Nephron progenitor cell (in vitro differentiated cells): ENCODE measurements at places on chromosomes 7 and 10.

- DNase-seq = no peak
These were observed 1.8 kb upstream of the ZDHHC4 start for GRCh38 chr7:6575281-6576023.

DNA sequence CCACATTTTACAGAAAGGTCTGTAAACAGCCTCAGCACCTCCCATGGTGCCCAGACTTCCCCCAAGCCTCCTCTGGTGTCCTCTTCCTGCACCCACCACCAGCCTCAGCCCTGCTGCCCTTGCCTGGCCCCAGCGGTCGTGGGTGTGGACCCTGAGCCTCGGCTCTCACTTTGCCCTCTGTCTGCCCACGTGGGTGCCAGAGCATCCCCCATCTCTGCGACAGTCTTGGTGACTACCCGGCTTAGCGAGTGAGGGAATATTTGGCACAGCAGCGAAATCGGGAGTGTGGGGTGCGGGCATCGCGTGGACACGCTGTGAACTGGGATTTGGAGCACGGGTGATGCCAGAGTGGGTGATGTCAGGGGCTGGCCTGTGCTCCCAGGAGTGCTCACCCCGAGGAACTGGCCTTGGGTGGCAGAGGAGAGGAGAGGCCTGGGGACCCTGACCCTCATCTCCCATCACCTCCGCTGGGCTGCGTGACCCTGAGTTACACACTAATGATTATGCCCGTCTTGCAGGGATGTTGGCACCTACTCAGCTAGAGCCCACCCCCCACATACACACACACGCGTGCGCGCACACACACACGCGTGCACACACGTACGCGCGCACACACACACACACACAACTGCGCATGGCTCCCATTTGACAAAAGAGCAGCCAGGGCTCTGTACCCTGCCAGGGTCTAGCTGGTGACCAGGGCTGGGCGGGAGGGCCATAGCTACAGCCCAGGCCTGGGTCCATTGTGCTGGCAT is 8.7 kb downstream of the ELFN1 start:
- DNase-seq = no peak

- DNase-seq = no peak
These were observed 179.6 kb downstream of the CELF2 start for GRCh38 chr10:11197266-11197712.

- no peak for DNase-seq
These were observed 6.4 kb upstream of the HKDC1 start for GRCh38 chr10:69213591-69214311.

- no peak for DNase-seq
These were observed 96.6 kb upstream of the NPTX2 start for GRCh38 chr7:98520356-98520951.

GRCh38 chr7:143965280-143965679 is 10.6 kb downstream of the OR2F1 start:
- no peak for DNase-seq

- DNase-seq = no peak
These were observed 79.8 kb downstream of the ABI1 start for GRCh38 chr10:26780793-26781601.

DNA sequence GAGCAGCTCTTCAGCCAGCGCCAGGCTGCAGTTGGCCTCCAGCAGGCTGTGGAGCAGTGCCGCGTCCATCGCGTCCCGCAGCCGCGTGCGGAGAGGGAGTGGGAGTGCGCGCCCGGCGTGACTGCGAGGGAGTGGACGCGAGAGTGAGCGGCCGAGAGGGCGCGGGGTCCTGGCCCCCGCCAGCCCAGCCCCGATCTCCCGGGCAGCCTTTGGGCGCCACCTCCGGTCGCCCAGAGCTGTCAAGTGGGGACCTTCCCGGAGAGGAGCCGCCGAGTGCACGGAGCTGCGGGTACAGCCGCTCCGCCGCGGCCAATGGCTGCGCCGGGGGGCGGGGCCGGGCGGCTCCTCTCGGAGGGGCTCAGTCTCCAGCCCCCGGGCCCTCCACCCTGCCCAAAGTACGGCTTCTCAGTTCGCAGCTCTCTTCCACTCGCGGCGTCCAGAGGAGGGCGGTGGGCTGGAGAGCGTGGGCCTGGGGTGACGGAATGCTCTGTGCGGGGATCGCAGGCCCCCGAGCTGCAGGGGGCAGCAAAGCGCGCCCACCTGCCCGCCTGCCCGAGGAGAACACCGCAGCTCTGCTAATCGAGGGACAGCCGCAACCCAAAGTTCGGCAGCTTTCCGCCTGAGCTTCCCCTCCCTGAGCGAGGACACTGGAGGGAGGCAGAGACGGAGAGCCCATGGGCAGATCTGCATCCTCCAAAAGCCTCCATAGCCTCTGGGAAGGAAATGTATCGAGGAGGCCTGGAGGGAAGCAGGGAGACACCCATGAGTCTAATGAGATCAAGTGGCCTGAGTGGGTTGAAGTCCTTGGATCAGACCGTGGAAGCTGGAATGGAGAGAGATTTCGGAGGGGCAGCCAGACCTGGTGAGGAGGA is at the start of gene CRHR2:
CRHR2 (minus strand) TSS at position 245 of the 872 bp plus-strand sequence; CDS start at position 69, 176 bp downstream.
- DNase-seq = peak; percentile 74

DNA sequence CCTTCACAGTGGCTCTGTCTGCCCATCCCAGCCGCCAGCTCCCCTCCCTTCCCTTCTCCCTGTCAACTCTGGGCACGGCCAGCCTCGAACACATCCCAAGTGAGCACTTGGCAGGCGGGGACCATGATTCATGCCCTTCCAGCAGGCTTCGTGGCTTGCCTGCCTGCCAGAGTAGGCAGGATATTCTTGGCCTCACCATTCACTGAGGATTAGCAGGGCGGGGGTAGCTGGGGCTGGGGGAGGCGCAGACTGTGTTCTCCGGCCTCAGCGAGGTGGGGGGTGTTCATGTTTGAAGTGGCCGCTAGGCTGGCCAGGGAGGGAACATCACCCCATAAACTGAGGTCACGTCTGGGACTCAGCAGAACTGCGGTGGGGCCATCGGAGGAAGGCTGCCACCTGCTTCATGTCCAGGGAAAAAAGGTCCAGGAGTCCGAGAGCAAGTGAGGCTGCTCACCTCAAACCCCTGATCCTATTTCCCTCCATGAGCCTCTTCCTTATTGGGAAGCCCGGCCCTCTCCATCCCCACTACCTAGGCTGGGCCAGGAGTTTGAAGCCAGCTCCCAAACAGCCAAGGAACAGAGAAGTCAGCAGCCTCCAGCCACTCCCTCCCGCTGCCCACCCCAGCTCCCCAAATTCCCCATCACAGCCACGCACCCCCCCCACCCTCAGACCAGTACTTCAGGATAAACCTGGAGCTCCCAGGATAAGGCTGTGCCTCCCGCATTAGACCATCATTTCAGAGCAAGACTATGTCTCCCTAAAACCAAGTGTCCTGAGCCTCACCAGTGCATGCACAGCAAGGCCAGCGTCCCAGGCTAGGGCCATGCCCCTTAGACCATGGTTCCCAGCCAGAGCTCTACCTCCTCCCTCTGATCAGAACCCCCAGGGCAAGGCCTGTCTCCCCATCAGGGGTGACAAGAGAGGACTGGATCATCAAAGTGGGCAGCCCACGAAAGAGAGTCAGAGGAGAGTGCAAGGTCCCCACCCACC is 42.8 kb upstream of the RABGEF1 start:
- no peak for DNase-seq

DNA sequence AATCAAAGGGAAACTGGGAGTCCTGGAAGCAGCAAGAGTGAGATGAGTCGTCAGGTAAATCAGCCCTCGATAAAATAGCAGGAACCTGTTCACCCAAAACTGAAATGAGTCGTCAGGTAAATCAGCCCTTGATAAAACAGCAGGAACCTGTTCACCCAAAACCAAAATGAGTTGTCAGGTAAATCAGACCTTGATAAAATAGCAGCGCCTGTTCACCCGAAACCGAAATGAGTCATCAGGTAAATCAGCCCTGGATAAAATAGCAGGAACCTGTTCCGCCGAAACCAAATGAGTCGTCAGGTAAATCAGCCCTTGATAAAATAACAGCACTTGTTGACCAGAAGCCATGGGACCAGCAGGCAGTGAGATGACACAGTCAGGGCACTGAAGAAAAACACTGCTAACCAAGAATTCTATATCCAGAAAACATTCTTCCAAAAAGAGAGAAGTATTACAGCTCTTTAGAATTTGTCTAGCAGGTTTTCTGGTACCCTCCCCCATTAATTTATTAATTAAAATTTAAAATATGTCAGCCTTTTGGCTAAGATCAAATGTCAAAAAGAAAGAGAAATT is 3.4 kb upstream of the CYP2E1 start:
- DNase-seq = no peak

- DNase-seq = no peak
These were observed 1.1 kb downstream of the DENND2A start for GRCh38 chr7:140639366-140640053.

- no peak for DNase-seq
These were observed 115.8 kb downstream of the PLXDC2 start for GRCh38 chr10:19931894-19932590.

GRCh38 chr10:78916227-78916626 is 152.5 kb upstream of the ZMIZ1 start:
- DNase-seq = no peak

- DNase-seq = no peak
These were observed 16.7 kb downstream of the TRIM56 start for GRCh38 chr7:101102026-101102425.

- DNase-seq = no peak
These were observed 255.5 kb upstream of the KMT2E start for GRCh38 chr7:104758504-104758903.

DNA sequence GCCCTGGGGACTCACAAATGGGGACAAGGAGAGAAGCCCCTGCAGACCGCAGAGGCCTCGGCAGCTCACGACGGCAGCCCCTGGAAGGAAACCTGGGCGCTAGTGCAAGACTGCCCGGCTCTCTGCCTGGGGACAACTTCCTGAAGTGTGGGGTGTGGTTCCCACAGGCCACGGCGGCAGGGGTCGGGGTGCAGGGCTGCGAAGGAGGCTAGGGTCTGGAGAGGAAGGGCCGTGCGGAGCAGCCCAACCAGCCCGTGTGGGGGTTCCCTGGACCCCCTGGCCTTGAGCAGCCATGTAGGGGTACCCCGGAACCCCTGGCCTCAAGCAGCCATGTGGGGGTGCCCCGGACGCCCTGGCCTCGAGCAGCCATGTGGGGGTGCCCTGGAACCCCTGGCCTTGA is 19.5 kb downstream of the CFAP46 start:
- DNase-seq = no peak

GRCh38 chr7:130207033-130207432 is 627 bp upstream of the SSMEM1 start:
- no peak for DNase-seq

- DNase-seq = no peak
These were observed 79.4 kb upstream of the FEZF1 start for GRCh38 chr7:122383934-122384333.

GRCh38 chr7:70599446-70600190 is 532.3 kb upstream of the GALNT17 start:
- no peak for DNase-seq

GRCh38 chr7:28748933-28749584 is 209.1 kb downstream of the TRIL start:
- DNase-seq = peak; percentile 22

DNA sequence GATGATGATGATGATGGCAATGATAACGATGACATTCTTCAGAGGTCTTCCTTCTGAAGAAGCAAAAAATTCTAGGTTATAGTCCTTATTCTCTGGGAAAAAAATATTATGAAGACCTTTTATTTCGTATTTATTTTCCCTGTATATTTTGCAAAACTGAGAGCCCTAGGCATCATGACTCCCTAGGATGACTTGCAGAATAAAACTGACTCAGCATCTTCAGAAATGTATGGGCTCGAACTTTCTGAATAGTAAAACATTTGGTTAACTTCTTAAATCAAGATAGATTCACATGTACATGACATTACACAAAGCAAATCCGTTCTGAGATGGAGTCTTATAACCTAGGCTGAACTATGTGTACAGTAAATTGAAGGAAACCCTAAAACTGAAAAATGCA is 29.4 kb downstream of the DKK1 start:
- no peak for DNase-seq

DNA sequence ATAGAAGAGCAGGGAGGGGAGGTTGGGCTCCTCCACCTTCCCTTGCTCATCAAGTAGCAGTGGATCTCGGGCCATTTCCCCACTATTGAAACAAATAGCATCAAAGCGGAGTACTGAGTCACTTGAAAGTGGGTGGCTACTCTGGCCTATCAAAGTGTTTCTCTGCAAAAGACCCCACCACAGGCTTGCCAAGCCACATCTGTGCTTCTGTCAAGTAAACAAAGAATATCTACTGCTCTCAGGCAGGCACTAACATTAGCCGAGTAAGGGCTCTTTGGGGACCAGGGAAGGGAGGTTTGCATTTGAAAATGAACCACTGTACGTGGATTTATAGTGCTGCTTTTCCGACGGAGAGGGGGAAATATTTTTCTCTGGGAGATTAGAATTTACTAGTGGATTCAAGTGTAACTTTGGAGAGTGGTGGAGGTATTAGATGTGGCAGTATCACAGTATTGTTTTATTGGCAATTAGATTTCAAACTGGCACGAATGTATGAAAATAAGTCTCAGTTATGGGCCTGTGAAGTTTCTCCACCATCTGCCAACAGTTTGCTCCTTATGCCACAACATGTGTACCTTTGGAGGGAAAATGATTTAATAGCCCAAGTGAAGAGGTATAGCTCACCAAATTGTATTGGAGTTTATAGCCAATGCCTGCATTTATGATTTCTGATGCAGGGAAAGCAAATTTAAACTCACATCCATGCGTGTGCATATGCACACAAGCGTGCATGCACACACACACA is 97.5 kb downstream of the RPS24 start:
- no peak for DNase-seq

- no peak for DNase-seq
These were observed 240.6 kb upstream of the SEMA3C start for GRCh38 chr7:81159402-81159801.

DNA sequence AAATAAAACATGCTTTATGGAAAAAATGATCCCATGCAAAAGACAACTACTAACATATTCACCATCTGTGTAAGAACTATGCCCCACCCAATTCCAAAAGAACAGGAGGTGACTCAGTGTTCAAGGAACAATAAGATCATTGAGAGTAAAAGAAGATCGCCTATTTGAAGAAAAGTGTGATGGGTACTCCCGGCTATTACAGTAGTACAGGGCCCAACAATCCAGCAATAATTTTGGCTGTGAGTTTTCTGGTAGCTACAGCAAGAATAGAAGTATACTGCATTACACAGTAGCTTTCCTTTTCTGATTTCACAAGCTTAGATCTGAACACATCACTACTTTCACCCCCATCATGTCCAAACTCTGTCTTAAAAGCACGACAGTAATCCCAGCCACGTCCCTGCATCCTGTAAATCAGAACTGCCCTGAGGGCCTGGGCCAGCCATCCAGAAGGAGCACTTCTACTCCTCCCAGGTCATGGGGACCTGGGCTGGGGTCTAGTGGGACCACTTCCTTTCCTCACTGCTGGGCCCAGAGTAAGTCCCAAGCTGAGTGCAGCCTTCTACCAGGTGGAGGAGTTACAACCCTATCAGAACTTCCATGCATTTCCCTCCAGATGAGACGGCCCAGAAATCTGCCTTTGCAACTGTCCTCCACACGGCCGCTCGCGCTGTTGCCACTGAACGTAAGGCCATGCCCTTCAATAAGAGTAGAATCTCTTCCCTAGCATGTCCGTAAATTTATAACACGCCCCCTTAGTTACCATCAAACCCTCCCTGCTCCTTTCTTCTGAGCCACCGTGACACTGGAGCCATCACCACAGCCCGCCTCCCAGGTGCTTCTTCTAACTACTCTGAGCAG is 7.9 kb downstream of the ESYT2 start:
- no peak for DNase-seq

- no peak for DNase-seq
These were observed 37.2 kb downstream of the HEPACAM2 start for GRCh38 chr7:93188870-93189634.
